CD8-positive, alpha-beta T cell (primary cell): ENCODE measurements at places on chromosomes 6 and 20.

DNA sequence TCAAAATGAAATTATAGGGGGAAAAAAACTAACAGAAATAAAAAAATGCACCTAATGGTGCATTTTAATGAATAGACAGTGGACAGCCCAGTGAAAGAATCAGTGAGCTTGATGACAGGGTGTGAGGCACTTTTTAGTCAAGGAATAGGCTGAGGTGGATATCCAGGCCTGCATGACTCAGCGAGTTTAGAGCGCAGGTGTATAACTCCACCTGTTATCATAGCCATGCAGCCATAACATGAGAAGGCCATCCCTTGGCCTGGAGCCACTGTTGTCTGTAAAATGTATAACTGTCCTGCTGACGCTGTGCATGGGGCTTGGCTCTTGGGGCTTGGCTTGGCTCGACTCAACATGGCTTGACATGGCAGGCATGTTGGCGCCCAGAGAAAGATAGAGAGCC is 331.5 kb upstream of the NOX3 start:
- no peak for DNase-seq

DNA sequence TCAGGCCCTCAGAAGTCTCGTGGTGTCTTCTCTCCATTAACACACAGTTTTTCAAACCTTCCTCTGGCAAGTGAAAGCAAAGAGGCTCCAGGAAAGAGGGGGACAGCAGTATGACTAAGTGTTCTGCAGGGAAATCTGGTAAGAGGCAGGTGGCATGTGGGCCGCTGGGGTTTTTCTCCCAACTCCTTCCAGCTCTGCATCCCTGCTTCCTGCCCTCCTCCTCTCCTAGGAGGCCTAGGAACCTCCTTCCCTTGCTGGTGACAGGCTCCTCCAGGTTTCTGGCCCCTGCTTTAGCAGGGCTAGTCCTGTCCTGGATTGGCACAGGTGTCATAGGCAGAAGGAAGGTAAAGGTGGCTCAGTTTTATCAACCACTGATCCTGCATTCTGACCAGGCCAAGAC is 7.6 kb upstream of the ITCH start:
- no peak for DNase-seq

DNA sequence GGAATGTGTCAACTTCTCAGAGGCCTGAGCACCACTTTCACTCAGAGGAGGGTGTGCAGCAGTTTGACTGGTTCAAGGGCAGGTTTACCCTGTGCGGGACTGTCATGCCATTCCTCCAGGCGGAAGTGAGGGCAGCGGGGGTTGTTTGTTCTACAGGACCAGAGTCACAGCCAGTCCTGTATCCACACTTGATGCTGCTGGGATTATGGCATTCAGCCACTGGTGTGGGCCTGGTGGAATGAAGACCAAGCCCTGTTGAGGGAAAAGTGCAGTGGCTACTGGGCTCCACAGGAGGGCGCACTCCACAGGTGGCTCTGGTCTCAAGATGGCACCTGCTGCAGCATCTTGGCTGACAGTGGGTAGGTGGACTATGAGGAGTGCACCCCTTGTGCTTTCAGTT is 14.8 kb downstream of the SEMG2 start:
- no peak for DNase-seq

DNA sequence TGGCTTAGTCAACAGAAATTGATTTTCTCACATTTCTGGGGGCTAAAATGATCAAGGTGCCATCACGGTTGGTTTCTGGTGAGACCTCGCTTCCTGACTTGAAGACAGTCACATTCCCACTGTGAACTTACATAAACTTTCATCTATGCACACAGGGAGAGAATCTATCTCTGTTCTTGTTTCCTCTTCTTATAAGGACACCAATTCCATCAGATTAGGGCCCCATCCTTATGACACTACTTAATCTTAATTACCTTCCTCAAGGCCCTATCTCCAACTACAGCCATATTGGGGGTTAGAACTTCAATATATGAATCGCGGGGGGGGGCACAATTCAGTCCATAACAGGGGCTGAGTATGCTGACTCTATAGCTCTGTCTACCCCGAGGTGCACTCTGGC is 10.6 kb upstream of the SCGN start:
- DNase-seq, result no peak

GRCh38 chr6:53874964-53875363 is 80.2 kb downstream of the LRRC1 start:
- no peak for DNase-seq

GRCh38 chr20:57660181-57660921 is 40.1 kb upstream of the ZBP1 start:
- peak; percentile 0 for DNase-seq

- no peak for DNase-seq
Measured at GRCh38 chr6:119147101-119148053, 68.9 kb upstream of the FAM184A start.

GRCh38 chr6:85402922-85403321 is 47.0 kb upstream of the NT5E start:
- DNase-seq, result no peak

GRCh38 chr6:52155791-52156576 is 30.2 kb upstream of the IL17A start:
- no peak for DNase-seq

DNA sequence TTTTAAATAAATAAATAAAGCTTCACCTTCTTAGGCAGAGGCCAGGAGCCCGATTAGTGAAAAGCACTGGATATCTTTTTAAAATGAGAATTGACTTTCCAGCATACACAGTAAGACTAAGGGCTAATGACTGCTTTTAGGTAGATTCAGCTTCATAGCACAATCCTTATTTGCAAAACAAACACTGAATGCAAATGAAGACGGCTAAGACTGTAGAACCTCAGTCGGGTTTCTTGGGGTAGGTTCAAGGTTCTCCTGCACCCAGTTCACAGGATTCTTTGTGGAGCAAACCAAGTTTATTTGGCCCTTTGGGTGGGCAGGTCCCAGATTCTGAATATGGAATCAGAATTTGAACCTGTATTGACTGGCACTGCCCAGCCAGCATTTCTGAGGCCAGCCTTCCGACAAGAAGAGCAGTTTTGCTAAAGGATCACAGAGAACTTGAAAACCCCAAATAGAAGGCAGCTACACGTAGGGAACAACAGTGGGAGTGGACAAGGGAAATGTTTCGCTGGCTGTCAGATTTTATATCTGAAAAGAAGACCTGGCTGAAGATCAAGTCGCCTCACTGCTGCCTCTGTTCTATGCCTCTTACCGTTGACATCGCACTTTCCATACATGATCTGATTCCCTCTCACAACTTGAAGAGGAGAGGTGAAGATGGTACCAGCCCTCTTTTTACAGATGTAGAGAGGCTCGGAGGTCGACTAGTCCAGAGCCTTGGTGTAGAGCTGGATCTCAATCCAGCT is 8.2 kb downstream of the TRERF1 start:
- no peak for DNase-seq

DNA sequence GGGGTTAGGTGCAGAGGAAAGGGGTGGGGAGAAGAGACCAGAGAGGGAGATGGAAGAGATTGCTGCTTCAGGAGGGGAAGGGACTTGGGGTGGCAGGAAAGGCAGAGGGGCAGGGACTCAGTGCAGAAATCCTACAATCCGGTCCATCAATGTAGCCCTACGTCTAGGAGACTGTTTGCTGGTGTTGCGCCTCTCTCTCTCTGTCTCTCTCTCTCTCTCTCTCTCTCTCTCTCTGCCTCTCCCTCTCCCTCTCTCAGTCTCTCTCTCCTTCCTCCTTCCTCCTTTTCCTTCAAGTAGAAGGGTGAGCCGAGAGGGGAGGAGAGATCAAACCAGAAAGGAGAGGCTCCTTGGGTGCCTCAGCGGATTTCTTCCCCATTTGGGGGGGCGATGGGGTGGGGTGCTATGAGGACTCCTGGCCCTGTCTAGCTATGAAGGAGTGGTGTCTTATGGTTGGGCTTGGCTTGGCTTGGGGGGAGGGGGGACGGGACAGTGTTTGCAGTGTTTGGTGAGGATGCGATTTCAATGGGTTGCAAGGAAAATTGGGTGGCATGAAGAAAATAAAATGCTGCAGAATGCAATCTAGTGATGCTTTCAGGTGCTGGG is 181.2 kb downstream of the TBXT start:
- no peak for DNase-seq

- DNase-seq, result no peak
Measured at GRCh38 chr6:147802459-147802858, 294.0 kb downstream of the SAMD5 start.

- DNase-seq, result no peak
Measured at GRCh38 chr20:62240020-62240685, 1.8 kb downstream of the OSBPL2 start.

GRCh38 chr6:57252975-57253374 is 30.9 kb upstream of the RAB23 start:
- DNase-seq, result no peak

DNA sequence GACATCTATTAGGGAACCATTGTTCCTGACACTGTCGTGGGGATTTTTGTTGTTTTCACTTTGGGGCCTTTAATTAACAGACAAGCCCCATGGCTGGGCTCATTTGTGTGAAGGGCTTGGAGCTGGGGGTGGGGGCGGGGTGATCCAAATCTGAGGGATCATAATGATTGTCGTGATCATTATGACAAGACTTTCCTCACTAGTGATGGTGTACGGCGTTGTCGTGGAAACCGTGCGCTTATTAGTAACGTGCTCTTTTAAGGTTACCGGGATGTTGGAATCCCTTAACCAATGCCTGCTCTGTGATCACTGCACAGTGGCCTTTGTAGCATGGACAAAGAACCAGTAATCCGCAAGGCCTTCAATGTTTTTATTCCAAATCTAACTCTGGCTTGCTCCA is 18.6 kb downstream of the PDYN start:
- DNase-seq, result no peak

DNA sequence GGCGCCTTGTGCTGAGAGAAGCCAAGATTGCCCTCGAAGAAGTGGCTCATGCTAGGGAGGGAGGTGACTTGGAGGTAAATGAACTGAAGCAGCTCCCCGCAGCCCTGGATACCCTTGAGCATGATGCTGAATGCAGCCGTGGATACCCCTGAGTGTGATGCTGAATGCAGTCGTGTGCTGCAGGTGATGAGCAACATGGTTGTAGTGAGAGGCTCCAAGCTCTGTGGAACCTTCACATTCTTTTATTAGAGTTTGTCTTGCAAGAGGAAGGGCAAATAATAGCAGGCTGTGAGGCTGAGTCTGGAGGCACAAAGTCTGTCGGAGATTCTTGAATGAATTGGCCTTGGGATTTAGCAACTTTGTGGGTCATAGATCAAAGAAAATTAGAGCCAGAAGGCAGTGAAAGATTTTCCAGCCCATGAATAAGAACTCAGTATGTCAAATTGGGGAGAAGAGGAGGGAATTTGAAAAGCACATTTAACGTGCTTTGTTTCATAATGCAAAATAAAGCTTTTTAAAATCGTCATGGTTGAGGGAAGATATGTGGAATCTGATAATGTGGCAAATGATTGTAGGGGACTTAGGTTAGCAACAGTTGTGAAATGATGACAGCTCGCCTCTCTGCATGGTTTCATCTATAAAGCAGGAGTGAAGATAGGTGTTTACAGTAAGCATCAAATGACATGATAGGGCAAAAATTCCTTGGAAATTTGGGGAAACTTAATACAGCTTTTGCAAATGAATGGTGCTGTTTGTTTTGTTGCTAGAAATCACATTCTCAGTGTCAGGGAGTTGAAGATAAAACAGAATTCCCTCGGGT is 120.1 kb upstream of the TIAM2 start:
- DNase-seq, result no peak

DNA sequence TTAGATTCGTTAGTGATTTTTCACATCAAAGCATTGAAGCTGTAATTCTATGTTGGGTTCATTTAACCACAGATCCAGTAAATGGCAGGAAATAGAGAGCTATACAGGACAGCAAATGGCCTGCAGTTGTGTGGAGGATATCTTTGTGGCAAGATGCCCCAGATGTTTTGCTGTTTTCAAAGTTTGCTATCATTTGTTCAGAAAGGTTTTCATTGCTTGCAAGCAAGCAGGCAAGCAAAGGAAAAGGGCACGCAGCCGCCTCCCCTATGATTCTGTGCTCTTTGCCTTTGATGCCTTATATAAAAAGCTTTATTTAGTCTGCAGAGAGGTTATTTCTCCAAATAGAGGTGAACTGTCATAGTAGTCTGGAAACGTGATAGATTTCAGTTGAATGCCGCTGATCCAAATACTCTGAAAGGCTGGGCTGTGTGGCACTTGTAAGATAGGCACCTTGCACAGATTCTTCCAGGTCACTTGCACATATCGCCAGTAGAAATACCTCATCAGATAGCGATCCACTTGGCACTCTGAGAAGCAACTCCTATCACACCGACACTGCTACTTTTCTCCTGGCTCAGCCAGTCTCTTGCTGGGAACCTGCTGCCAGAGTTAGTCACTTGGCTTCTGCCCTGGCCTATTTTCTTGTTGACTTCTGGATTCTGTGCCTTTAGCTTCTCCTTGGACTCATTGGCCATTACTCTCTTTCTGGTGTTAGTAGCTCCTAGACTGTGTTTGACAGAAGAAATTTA is 66.4 kb downstream of the UTRN start:
- no peak for DNase-seq

DNA sequence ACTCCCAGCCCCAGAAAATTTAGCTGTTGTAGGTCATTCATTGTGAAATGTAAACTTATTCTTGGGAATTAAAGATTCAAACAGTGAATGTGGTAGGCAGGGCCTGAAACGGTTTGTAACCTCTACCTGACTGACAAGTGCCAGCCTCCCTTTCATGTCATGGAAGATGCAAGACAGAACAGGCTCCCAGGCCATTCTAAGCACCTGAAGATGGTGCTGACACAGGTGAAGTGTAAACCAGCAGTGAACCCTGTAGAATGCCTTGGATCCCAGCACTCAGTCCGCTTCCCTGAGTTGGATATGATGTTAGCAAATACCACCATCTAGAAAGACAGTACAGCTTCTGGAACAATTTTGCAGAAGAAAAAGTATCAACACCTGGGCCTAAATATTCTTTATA is 19.3 kb downstream of the CYP24A1 start:
- DNase-seq, result no peak

- no peak for DNase-seq
Measured at GRCh38 chr6:125593746-125594145, 155.7 kb upstream of the HEY2 start.

DNA sequence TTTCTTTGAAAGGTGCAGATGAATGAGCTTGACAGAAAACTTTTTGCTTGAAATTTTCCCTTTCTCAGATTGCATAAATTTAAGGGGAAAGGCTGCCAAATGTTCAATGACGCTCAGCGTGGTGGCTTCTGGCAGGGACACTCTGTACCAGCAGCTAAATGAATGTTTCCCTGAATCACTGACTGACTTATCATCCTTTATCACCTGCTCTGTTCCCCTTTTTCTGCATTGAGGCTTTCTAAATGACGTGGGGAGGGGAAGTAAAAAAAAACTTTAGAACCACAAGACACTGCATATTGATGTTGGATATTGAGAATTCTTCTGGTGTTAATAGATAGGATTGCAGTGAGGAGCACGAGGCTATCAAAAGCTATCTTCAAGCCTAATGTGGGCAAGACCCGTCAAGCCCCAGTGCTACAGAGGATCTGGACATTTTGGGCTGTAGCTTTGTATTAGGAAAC is 46.9 kb upstream of the ENPP5 start:
- no peak for DNase-seq

DNA sequence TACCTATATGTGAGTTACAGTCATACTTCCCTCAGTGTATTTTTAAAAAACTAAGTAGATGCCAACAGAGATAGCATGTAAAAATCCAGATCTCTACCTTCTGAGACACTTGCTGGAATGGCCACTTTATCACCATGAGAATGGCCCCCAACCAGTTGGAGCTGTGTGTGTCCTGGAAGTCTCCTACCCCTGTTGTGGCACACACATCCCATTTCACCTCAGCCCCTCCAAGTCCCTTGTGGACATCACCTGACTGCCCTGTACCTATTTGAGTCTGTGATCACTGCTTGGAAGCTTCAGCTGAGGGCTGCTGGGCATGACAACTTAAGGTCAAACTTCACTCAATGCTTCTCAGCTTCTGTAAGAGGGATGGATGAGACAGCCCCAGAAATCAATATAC is 24.1 kb downstream of the MOCS1 start:
- DNase-seq, result no peak

GRCh38 chr6:51468704-51469103 is 618.7 kb downstream of the PKHD1 start:
- DNase-seq, result no peak
